ENCODE measurements at places on chromosomes 6 and 20. TPM values are rescaled to one million over a fixed set of nuclear protein-coding genes. Genes with fewer than 3 reads are reported as not detected.

Gene JAG1
- 184 TPM for total RNA-seq

Gene KAT14
- 12.4 TPM for total RNA-seq

Gene TTLL9
- total RNA-seq: 2.0 TPM

Gene TMC2
- total RNA-seq: not detected

Gene SCUBE3
- total RNA-seq: 26.9 TPM

Gene PRR3
- total RNA-seq: 10.0 TPM

Gene HINT3
- total RNA-seq: 33.9 TPM

Gene GNAS
- total RNA-seq: 1,201 TPM

Gene OR2H2
- total RNA-seq: not detected

Gene CST4
- not detected for total RNA-seq

Gene CAPN11
- total RNA-seq: 0.35 TPM

Gene CDH22
- 0.41 TPM for total RNA-seq

Gene BTN2A1
- 22.5 TPM for total RNA-seq

Gene PKHD1
- total RNA-seq: 66.2 TPM

Gene LRP11
- 28.9 TPM for total RNA-seq

Gene TFAP2B
- total RNA-seq: 4.7 TPM

Gene SUN5
- total RNA-seq: not detected

Gene SNRPB
- total RNA-seq: 98.3 TPM

Gene KCNG1
- 5.8 TPM for total RNA-seq

Gene ADTRP
- total RNA-seq: 3.7 TPM

Gene ELOVL4
- total RNA-seq: 2.3 TPM
